Immature natural killer cell (primary cell): ENCODE measurements at places on chromosomes 7 and 10. TPM values are rescaled to one million over a fixed set of nuclear protein-coding genes. Genes with fewer than 3 reads are reported as not detected.

DNA sequence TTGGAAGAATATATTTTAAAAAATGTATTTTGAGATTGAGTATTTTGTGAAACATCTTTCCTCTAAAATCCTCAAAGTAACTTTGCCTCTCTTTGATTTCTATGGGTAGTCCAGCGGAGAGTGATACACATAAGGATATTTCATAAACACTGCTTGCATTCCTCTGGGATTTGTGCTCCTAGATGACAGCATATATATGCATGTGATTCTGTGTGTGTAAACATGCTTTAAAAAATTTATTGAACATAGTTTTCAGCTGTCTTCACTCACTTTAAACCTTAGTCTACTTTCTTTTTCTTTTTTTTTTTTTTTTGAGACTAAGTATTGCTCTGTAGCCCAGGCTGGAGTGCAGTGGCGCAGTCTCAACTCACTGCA lies 84.6 kb downstream of the KAT6B start:
- no peaks in the 10 kb centered on the region for H3K36me3 ChIP-seq
- no peak overlapping the region for H3K27ac ChIP-seq
- peaks cover 64% of the 10 kb centered on the region for H3K4me1 ChIP-seq
- H3K27me3 ChIP-seq: no peaks in the 10 kb centered on the region
- H3K4me3 ChIP-seq: no peak overlapping the region
- no peak for DNase-seq

DNA sequence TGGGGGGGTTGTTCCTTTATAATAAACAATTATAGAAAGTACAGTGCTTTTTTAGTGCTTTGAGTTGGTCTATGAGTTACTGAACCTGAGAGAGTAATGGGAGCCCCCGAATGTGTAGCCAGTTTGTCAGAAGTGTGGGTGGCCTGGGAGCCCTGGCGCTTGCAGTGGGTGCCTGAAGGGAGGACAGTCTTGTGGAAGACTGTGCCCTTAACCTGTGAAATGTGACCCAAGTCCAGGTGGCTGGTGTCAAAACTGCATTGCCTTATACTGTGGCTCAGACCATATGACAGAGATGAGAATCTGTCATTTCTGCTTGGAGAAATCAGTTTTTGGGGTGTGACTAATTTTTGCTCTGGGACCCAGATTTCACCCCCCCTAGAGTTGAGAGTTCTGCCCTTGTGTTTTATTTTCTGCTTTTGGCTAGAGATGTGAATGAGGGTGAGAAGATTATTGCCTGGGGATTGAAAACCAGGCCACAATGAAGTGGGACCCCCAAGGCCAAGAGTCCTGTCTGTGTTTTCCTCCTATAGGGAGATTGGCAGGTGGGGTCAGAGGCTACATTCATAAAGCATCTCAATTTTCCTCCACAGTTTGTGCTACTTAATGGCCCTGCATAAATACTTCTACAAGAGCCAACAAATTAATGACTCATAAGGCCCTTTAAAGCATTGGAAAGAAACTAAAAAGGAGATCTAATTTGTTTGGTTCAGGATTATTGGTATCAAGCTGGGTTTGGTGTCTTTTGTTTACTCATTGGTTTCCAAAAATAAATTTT lies 24.1 kb upstream of the CARD11 start:
- H3K27me3 ChIP-seq: peaks cover 29% of the 10 kb centered on the region
- H3K36me3 ChIP-seq: peaks cover 6% of the 10 kb centered on the region
- H3K4me3 ChIP-seq: peak overlapping the region; percentile 78
- H3K27ac ChIP-seq: peak overlapping the region; percentile 98

DNA sequence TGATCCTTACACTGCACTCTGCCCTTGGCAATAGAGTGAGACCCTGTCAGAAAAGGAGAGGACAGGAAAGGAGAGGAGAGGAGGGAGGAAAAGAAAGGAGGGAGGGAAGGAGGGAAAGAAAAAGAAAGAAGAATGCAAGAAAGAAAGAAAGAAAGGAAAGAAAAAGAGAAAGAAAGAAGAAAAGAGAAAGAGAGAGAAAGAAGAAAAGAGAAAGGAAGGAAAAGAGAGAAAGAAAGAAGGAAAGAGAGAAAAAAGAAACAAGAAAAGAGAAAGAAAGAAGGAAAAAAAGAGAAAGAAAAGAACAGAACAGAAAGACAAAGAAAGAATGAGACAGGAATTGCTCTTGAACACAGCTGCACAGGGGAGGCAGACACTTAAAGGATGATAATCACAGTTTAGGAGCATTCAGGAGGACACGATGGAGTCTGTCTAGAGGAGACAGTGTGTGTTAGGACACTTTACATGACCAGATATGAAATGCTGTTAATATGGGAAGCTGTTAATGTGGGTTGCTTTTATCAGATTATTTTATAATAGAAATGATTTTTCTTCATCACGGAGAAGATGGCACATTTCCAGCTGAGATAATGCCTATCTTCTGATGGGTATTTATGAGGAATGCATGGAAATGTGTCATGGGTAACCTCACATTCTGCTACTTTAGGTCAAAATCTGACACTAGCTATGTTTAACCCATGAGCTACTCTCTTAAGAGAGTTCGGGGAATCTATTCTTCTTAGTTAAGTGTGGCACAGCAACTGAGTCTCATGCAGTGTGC lies 160.5 kb downstream of the BAMBI start:
- no peaks in the 10 kb centered on the region for H3K36me3 ChIP-seq
- DNase-seq: no peak
- no peaks in the 10 kb centered on the region for H3K4me1 ChIP-seq
- H3K27me3 ChIP-seq: peaks cover 10% of the 10 kb centered on the region
- no peak overlapping the region for H3K27ac ChIP-seq

DNA sequence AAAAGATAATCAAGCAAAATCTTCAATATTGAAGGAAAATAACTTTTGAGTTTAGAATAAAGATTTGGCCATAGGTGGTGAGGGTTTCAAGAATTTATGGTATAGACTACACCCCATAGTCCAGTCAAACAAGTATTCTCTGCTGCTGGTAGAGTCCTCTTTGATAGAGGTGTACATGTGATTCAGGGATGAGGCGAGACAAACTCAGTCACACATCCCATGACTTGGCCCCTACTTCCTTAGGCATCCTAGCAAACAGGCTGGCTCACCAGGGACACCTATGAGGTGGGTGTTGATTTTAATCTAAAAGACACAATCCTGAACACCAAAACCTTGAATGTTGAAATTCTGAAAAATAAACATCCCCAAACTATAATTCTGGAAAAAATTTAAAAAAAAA lies 78.1 kb upstream of the SLC25A13 start:
- H3K4me3 ChIP-seq: no peak overlapping the region
- H3K27me3 ChIP-seq: peaks cover 5% of the 10 kb centered on the region
- H3K36me3 ChIP-seq: no peaks in the 10 kb centered on the region
- no peak for DNase-seq
- no peaks in the 10 kb centered on the region for H3K4me1 ChIP-seq
- no peak overlapping the region for H3K27ac ChIP-seq

DNA sequence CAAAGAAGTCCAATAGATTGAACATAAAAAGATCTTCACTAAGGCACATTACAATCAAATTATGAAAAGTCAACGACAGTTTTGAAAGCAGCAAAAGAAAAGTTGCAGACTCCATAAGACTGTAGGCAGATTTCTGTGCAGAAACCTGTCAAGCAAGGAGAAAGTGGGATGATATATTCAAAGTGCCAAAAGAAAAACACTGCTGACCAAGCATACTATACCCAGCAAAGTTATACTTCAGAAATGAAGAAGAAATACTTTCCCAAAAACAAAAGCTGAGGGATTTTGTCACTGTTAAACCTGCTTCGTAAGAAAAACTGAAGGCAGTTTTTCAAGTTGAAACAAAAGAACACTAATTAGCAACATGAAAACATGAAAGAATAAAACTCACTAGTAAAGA lies 145.5 kb downstream of the ZEB1 start:
- H3K4me1 ChIP-seq: no peaks in the 10 kb centered on the region
- no peak for DNase-seq
- H3K27ac ChIP-seq: no peak overlapping the region
- no peak overlapping the region for H3K4me3 ChIP-seq

OR2A42 gene
- not detected for polyA plus RNA-seq

GRID2IP gene
- polyA plus RNA-seq: not detected
